ENCODE measurements at places on chromosomes 2 and 18. TPM values are rescaled to one million over a fixed set of nuclear protein-coding genes. Genes with fewer than 3 reads are reported as not detected.

LBX2 gene
- total RNA-seq, result 1.6 TPM

DNA sequence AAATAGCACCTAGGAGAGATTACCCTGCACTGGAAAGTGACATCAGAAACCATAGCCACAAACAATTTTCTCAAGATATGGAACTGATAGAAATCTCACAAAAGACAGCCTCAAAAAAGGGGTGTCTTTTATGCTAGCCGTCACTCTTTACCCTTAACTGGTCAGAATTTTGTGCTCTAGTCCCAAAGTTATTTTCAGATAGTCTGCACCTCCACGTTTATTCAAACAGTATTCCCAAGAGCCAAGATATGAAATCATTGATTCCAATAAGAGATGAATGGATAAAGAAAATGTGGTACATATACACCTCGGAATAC, 23.5 kb upstream of the PMAIP1 start:
- no peak overlapping the region for H3K27ac ChIP-seq
- no peaks in the 10 kb centered on the region for H3K4me1 ChIP-seq
- H3K27me3 ChIP-seq, result no peaks in the 10 kb centered on the region
- H3K36me3 ChIP-seq, result no peaks in the 10 kb centered on the region
- DNase-seq, result no peak

MAP2 gene
- 67.1 TPM for total RNA-seq

GRCh38 chr18:64337673-64338072, 188.8 kb upstream of the LINC00305 start:
- DNase-seq, result no peak
- no peaks in the 10 kb centered on the region for H3K4me1 ChIP-seq
- no peak overlapping the region for H3K4me3 ChIP-seq
- no peaks in the 10 kb centered on the region for H3K27me3 ChIP-seq
